ENCODE measurements at places on chromosomes 12 and 14.

DNA sequence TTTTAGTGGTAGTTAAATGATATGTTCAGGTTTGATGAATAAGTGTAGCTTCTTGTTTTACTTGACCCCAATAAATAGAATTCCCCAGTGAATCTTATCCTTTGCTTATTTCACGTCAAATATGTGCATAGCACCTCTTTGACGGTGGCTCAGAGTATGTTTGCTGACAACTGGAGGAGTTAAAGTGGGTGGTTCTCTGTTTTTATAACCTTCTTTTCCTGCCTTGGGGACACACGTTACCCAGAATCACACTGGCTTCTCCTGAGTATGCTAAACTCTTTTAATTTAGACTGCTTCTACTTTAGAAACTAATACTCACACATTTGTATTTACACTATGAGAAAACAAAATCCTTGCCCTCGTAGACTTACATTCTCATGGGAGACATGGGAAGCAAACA lies 62.3 kb downstream of the TMTC2 start:
- DNase-seq, result no peak

- DNase-seq, result no peak
Observed at GRCh38 chr12:47079468-47079980, at the start of the genes AMIGO2 and PCED1B. Gene AMIGO2 (minus strand): TSS chr12:47079959. CDS start chr12:47079002, 957 bp downstream. Gene PCED1B (plus strand): TSS chr12:47079621. CDS start chr12:47235064, 155,443 bp downstream.

DNA sequence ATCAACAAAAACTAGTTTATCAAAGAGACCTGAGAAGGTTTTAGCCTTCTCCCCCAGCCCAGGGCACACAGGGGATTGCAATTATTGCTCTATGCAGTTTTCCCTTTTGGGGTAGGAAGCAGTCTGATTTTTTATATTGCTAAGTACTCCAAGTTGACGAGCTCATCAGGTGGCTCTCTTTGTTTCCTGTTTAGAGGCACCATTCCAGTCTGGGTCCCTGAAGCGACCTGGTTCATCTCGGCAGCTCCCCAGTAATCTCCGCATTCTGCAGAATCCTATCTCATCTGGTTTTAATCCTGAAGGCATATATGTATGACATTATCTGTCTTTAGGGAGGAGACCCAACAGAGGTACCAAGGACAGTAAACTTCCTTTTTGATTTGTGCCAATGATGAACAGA lies 56.3 kb downstream of the BHLHE41 start:
- DNase-seq, result no peak

DNA sequence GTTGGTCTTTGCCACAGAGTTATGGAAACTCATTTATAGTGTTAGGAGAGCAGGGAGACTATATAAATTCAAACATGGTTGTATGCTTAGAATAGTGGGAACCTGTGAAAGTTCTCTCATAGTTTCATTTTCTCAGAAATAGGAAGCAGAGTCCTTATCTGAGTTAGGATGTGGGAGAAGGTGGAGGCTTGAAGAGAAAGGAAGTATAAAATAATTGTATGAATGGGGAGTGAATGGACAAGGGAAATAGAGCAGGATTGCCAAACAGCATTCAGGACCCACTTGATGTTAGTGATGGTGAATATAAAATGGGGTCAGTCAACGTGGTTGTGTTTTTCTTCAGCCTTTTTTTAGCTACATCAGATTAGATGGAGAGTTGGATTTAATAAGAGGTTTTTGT lies 34.0 kb upstream of the TPH2 start:
- no peak for DNase-seq

Data from NCI-H1694 treated with DMSO at 0.1 percent for 48 hours (cell line).